ENCODE measurements at places on chromosomes 7 and 10.

GRCh38 chr10:91514787-91515186 is 104.6 kb downstream of the HECTD2 start:
- DNase-seq, result no peak

- DNase-seq, result no peak
These were observed at the start of gene TNRC18 for GRCh38 chr7:5423306-5423975. TSS of gene TNRC18 (minus strand) at chr7:5423834. CDS start at chr7:5421246, 2,588 bp downstream.

DNA sequence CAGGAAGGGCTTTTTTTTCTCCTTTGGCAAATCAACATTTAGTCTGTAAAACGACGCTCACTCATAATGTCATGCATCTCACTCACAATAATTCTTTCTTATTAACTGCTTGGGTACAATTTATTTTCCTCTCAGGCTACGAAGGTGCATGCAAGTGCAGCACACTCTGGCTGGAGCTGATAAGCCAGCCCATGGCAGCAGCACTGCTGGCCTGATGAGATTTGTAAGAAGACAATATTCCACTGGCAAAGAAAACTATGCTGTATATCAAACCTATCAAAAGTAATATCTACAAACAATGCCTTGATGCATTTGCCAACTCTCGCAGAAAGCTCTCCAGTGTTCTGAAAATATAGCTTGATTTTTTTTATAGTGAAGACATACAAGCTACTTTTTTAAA is 170.0 kb upstream of the PHF14 start:
- DNase-seq, result no peak

GRCh38 chr10:29387269-29387668 is 98.4 kb downstream of the LYZL1 start:
- DNase-seq, result no peak

DNA sequence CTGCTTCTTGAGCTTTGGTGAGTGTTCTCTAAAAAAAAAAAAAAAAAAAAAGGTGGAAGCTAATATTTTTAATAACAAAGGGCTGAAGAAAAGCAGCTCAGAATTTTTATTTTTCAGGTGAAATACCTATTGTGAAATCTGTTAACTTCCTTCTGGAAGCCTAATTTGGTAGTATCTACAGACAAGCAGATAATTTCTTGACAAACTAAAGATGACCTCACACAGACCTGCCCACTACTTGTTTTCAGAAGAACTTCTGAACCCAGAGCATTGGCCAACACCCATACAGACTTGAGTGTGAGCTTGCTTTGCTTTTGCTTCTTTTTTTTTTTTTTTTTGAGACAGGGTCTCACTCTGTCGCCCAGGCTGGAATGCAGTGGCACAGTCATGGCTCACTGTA is 31.2 kb downstream of the LRRC4 start:
- DNase-seq, result no peak

DNA sequence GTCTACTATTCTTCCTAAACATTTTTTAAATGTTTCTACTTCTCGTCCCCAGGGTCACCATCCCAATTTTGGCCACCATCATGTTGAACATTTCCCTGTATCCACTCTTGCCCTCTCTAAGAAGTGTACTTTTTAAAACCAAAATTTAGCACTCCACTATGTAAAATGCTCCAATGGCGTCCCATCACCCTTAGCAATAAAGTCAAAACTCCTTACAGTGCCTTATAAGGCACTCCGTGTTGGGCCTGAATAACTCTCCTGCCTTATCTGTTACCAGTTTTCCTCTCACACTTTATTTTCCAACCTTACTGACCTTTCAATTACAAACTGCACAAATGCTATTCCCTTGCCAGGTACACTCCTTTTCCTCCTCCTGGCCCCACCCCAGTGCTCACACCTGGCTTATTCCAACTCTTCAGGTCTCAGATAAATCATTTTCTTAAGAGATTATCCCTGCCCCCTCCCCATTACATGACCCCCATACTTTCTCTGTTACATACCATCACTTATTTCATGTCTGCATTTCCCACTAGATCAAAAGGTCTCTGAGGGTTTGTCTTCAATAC is 1.3 kb downstream of the TMEM168 start:
- DNase-seq, result no peak

GRCh38 chr7:123665157-123665556 is 9.5 kb downstream of the LMOD2 start:
- no peak for DNase-seq

DNA sequence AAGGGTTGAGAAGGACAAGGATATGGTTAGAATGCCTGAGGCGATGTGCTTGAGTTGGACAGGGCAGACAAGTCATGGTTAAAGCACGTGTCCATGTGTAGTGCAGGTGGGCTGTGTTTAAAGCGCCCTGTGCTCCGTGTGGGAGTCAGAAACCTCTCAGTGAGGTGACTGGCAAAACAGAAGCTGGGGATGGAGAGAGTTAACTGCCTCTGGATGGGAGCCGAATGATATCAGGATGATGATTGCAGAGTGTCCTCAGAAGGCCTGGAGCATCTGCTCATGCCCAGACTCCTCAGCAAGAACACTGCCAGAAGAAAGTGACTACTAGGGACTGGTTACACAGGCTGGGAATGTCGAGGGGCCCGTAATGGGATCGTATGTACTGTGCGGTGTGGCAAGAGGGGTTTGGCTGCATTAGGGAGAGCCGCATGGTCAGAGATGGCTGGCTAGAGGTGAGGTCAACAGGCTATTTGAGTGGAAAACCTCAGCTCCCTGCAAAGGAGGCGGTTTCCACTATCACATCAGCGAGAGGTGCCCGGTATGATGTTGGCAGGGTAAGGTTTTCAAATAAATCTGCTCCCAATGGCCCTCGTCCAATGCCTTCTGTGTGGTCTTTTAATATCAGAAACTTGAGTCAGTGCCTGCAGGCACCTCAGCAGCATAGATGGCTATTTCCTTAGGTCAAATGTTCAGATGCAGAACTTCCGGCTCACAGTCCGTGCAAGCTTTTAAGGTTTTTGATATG is 26.1 kb upstream of the MRC1 start:
- no peak for DNase-seq

GRCh38 chr7:159118197-159118595 is 26.5 kb downstream of the VIPR2 start:
- no peak for DNase-seq

GRCh38 chr10:69087590-69088470 is at the start of gene SRGN:
TSS of gene SRGN (plus strand) at chr10:69088103. CDS start at chr10:69088158, 55 bp downstream.
- DNase-seq, result peak; percentile 54

DNA sequence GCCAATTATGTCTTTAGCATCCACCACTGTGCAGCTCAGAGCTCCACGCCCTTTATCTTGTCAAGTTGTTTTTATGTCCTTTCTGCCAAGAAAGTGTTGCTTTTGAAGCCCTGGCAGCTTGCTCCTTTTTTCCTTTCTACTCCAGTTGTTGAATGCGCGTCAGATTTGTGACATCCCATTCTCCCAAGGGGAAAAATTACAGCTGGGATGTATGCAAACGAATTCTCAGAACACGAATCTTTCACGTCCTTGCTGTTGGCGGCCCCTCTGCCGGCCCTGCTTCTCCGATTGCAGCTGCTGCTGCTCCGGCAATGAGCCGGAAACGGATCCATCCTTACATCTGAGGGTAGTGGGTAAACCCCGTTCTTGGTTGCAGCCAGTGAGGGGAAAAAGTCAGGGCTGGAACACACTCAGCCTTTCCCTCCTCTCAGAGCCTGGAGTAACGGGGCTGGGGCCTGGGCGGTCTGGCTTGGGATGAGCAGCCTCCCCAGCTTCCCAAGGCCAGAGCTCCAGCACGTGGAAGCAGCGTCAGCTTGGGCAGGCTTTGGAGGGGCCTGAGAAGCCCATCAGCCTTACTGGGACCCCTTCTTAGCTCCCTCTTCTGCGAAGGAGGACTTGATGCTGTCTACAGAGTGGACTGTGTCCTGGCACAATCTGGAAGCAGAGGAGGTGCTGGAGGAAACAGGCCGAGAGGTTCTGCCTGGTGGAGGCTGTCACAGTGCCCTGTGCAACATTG is 79.0 kb upstream of the CHST15 start:
- DNase-seq, result no peak

- no peak for DNase-seq
These were observed 50.8 kb upstream of the CREB5 start for GRCh38 chr7:28361551-28361950.

DNA sequence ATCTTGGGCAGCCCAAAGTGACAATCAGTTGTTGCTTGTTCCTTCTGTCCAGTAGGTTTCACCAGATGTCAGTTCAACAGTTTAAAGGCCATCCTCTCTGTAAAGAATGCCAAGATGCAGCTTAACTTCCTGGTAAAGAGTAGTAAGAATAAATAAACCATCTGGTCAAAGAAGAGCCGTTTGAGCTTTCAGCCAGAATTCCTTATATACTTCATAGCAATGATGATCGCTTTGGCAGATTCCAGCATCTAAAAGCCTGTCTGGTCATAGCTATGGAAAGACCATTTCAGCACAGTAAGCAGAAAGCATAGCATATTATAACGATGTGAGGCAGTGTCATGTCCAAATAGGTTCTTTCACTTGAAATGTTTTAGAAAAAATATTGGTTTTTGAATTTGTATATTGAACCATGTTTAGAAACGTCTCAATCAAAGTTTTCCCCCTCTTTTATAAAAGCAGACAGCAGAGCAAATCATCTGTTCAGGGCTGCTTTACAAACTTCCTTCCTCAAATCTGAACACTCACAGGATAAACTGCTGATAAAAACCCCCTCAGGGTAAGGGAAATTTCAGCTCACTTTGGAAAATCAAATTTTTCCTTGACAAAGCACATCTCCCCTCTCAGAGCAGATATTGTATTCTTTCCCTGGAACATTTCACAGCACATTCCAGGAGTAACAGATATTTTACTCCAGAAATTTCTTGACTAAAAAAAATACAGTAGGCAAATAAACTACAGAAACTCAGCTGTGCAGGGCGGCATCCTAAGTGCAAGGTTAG is 184.1 kb downstream of the NOC3L start:
- no peak for DNase-seq

DNA sequence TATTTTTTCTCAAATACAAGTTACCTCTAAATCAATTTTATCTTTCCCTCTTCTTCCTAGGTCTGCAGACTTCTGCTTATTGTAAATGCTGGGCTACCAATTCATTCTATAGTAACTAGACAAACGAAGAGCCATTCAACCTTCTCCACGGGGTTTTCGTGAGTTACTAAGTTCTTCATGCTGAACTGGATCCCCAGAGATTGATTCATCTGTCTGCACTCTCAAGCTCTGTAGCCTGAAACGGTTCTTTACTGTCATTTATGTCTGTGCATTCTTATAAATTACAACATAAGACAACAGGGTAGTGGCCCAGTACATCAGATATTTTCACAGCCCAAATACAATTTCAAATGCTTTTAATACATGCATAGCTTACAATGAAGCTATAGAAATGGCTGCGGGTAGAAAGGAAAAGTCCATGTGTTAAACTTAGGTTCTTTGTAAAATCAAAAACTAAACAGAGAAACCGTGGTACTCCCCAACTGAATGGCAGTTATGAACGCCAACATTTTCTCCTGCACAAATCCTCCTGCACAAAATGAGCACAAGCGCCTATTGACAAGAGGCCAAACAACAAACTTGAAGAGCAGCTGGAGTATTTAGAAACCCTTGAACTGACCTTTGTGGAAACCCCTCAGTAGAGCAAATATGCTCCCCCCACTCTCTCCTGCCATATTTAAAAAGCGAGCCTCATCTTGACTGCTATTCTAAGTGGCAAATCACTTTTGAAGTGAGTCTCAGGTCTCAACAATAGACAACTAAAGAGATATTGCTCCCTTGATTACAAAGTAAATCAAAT is 20.7 kb downstream of the LAMB1 start:
- no peak for DNase-seq

- peak; percentile 49 for DNase-seq
These were observed 1.9 kb downstream of the ARID5B start for GRCh38 chr10:61903221-61903927.

- DNase-seq, result no peak
These were observed 51.5 kb downstream of the RSU1 start for GRCh38 chr10:16765509-16766375.

GRCh38 chr10:89351412-89351779 is 23.6 kb downstream of the IFIT3 start:
- no peak for DNase-seq

- no peak for DNase-seq
These were observed 127.2 kb upstream of the SP4 start for GRCh38 chr7:21300692-21301091.

DNA sequence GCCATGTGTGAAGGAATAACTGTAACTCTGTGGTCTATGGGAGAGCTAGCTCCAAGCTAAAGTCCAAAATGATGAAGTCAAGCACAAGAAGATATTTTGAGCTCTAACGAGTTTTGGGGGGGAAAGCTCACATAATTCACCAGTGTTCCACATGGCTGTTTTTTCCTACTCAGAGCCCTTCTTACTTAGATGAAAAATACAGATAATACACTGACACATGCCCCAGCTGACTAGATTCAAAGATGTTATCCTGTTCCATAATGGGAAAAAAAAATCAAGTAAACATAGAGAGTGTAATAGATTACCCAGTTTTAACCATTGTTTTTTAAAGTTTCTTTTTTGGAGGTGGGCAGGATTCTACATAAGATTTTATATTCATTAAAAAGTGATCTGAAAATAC is 86.6 kb downstream of the PRLHR start:
- DNase-seq, result no peak

DNA sequence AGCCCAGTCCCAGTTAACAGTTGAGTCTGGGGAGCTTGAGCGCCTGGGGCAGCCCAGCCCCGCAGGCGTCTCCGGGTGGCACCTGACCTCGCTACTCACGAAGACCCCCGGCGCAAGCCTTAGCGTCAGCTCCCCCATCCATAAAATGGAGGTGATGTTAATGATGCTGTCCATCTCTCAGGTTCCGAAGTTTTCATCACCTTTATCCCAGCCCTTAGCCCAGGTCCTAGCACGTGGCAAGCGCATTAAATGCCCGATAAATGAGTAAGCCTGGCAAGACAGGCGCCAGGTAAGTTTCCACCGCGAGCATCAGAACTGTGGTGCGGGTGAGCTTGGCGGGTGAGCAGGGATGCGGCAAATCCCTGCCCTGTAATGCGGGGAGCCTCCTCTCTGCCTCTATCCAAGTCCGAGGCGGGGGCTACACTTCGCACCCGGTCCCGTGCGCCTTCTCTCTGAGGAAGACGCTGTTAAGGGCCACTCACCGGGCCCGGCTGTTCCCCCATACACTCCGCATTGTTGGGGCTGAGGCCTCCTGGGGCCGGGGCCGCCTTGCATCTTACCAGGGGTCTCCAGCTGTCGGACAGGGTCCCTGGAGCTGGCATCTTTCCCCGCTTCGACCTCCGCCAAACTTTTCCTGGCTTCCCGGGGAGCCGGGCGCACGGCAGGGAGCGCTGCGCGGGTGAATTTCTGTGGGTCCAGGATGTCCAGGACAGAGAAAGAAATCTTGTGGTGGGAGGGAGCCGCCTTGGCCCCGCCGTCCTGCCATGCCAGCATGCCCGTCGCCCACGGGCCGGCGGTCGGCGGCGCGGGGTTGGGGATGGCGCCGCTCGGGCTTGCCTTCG is 444 bp downstream of the NKX1-2 start:
- no peak for DNase-seq

GRCh38 chr10:129280155-129280502 is 186.9 kb upstream of the MGMT start:
- DNase-seq, result no peak

- DNase-seq, result no peak
These were observed 867.9 kb downstream of the NRG3 start for GRCh38 chr10:82742898-82743297.

- no peak for DNase-seq
These were observed 709.0 kb downstream of the GRID1 start for GRCh38 chr10:85657476-85658113.

- no peak for DNase-seq
These were observed 16.5 kb downstream of the BTBD16 start for GRCh38 chr10:122287570-122287969.
